ENCODE measurements at places on chromosomes 4 and X. TPM values are rescaled to one million over a fixed set of nuclear protein-coding genes. Genes with fewer than 3 reads are reported as not detected.
A peak's percentile ranks its signal among the peaks of the same experiment; 100 is the strongest.

Gene TCEAL7
- 48.6 TPM for total RNA-seq

Gene ENPEP
- total RNA-seq = 2.7 TPM

GRCh38 chrX:143642426-143642825, 6.5 kb upstream of the SLITRK4 start:
- no peak for DNase-seq

DNA sequence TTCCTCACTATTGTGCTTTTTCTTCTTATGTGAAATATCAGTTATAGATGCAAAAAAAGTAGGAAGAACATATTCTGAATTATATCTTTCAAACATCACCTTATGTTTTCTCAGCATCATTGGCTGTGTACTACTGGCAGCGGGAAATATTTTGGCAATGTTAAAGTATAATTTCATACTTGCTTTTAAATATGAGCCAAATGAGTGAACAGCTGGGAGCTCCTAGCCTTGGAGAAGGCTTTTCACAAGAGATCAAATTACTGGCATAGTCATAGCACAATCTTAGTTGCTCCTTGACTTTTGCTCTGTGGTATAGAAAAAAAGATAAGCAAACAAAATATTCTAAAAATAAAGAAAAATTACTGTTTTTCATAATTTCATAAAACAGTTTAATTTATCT, 1575.8 kb upstream of the PABPC4L start:
- DNase-seq = no peak

- no peak for DNase-seq
These were observed 234.1 kb downstream of the ANKRD50 start for GRCh38 chr4:124478470-124478869.

Gene GPM6B
- total RNA-seq = 308 TPM

DNA sequence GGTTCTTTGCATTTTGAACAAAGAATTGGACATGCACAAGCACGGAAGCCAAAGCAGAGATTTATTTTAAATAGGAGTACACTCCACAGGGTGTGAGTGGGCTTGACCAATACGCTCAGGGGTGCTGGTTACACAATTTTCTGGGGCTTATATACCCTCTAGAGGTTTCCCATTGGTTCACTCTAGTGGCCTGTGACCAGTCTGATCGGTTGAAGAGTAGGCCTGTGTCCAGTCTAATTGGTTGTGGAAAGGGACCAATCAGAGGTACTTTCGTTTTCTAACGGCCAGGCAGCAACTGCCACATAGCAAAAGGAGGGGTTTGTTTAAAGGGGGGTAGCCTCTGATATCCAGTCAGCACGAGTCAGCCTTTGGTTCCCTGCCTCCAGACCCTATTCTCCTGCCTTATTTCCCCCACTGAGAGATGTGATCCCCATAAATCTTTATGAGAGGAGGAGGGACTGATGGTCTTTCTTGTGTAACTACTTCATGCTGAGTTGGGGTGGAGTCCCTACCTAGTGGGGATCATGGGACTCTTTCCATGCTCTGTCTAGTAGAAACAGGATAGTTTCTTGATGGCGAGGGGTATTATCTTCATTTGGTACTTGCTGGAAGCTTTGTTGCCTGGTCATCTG, 11.3 kb upstream of the AREG start:
- no peak for DNase-seq

- DNase-seq = no peak
These were observed 628.8 kb downstream of the SPRY1 start for GRCh38 chr4:124025428-124025827.

Gene PRICKLE3
- total RNA-seq = 1.2 TPM

DNA sequence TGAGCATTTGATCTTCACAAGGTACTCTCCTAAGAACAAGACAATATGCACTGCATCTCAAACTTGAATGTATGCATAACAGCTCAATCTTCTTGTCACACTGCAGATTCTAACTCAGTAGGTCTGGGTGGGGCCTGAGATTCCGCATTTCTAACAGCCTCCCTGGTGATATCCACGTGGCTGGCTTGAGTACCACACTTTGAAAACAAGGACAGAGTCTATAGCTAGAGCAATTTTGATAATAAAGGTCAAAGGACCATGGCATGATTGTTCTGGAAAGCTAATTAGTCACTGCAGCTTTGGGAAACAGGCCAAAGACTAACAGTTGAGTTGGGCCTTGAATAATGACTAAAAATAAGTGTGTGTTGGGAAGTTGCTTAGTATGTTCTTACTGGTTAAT, 213.3 kb downstream of the GBA3 start:
- DNase-seq = no peak

GRCh38 chr4:133190098-133190497, 41.0 kb downstream of the PCDH10 start:
- no peak for DNase-seq

Gene BEX2
- total RNA-seq = 49.2 TPM

DNA sequence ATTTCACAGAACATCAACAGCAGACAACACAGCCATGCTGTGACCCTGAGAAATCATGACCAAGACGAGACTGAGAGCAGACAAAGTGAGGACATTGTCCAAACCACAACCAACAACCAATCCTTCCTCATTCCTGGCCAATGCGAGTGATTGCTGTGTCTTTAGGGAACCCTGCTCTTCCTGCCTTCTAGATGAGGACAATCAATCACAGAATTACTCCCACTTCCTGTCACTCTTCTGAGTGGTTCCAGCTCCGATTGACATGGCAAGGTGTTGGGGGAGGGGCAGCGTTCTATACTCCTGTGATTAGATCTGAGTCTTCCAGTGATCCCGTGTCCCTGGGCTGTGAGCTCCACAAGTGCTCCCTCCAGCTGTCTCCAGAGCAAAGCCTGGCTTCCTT, 227.8 kb downstream of the STIM2 start:
- no peak for DNase-seq

GRCh38 chr4:180637616-180638015, 1605.6 kb upstream of the TENM3 start:
- DNase-seq = no peak

- DNase-seq = no peak
These were observed 140.3 kb upstream of the SMAD1 start for GRCh38 chr4:145341381-145341780.

Gene DMP1
- total RNA-seq = not detected

DNA sequence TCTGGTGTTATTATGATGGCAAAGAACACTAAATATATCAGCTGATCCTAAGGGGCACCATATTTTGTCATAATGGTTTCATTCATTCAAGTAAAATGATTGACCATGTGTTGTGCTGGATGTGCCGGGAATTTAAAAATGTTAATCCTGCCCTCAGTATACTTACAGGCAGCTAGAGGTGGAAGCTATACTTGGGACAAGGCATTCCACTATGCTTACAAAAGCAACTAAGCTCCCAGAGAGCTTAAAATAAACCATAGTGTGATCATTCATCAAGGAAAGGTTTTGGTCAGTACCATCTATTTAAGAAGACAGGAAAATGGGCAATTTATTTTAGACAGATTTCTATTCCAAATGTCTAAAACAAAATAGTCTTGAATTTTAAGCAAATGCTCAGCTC, 46.4 kb downstream of the NR3C2 start:
- DNase-seq = no peak

DNA sequence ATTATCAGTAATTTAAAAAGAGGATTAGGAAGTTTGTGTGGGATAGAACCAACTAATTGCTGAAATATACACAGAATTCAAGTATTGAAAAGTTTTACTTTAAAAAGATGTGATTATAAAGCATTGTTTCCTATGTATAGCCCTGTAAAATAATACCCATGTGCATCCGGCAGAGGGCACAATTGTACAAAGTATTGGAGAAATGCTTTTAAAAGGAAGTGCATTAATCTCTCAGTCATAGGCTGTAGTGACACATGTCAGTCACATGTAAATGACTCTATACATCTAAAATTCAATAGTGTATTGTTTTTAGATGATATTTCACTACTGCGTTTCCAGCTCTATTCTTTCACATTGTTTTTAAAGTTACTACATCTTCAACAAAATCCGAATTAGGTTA, 9.7 kb upstream of the GEMIN8 start:
- peak; percentile 31 for DNase-seq
